ENCODE measurements at places on chromosomes 2 and 18.

DNA sequence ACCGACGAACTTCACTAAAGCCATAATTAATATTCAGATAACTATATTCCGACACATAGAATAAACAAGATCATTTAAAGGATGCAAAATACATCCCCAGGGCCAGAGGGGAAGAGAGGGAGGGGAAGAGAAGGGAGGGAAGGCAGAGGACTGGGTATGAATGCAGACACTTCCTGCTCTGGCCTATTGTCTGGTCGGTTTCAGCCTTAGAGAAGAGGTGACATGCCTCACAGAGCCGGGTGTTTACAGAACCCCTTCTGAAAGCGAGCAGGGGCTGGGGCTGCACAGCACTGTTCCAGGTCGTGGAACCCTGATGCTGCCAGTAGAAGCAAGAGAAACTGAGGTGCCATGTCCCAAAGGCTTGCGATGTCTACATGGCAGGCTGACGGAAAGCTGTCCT is 31.0 kb downstream of the CELF4 start:
- no peak for DNase-seq

DNA sequence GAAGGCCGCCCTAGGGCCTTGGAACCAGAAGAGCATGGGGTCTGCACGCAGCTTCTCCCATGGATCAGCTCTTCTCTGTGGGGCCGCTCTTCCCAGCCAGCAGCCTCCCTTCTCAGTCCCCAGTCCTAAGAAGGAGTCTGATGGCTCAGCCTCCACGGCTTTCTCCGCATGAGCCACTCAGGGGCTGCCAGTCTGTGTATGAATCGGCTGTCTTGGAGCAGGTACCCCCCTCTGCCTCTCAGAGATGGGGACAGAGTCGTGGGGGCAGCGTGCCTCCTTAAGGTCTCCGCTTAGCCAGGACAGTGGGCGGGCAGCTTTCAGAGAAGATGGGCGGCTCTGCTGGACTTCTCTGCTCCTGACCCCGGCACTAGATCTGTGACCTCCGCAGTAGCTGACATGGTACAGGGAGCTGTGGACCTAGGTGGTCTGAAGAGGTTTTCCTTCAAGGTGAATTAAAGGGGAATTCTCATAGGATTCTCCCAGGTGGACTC is 21.6 kb downstream of the INPP5D start:
- DNase-seq, result no peak

DNA sequence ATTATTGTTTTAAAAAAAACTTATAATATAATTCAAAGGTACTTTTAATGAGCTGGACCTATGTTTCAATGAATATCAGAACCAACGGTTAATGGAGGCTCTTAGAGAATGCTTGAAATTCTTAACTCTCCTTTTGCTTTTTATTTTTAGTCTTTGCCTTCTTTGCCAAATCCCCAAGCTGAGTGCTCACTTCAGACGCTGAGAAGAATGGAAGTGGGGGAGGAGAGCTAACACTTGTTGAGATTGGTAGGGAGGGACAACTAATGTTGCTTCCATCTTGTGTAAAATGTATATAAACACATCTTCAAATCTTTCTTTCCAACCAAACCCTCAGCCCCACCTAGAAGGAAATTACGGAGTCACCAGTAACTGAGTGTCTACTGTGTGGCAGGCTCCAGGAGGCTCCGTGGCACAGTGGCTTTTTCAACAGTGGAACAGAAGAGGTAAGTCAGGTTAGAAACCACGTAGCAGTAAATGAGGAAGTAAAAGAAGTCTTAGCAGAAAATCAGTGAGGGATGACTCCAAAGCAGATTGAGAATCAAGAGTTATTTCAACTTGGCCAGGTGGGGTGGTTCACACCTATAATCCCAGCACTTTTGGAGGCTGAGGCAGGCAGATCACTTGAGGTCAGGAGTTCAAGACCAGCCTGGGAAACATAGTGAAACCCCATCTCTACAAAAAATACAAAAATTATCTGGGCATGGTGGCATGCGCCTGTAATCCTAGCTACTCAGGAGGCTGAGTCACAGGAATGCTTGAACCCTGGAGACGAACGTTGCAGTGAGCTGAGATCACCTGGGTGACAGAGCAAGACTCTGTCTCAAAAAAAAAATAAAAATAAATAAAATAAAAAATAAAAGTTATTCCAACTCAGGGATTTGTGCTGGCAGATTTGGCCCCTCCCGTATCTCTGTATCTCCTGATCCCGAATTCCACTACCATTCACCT is 45.0 kb upstream of the CREB1 start:
- no peak for DNase-seq

DNA sequence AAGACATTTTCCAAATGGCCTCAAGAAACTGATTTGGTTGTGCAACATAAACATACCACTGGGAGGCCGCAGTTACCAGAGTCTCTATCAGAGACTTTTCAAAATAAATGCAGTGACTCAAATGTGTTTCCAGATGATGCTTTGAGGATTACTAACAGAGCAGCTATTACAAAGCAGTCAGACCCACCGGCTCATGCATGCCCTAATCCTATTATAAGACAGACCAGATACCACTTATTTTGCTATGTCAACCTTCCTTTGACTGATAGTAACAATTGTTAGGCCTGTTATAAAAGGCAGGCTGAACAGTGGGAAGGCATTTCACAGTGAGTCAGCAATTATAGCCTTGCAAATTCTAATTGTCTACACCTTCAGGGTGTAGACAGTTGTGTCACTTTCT is 217.7 kb downstream of the LRRTM1 start:
- DNase-seq, result no peak

DNA sequence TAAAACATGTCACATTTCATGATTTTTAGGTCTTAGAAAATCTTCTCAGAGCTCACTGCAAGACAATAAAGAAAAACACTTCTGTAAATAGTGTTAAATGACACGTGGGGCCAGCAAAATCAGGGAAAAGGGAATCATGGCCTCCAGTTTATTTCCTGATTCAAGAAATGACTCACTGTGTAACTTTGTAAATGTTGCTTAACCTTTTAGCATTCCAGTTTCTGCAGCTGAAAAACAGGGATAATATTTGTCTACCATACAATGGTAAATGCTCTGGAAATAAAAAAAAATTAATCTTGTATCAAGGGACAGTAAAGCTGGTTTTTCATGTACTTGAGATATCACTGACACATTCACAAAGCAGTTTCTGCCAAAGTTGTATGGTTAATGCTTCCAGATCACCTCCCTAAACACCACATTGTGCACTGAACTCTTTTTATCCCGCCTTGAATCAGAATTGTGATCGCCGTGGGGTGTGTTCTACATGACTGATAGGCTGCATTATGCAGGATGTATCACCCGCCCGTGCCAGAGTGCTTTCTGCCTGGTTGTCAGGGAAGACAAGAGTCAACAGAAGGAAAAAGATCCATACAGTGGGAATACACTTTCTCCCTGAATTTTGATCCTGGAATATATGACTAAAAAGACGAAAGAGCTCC is 238.8 kb downstream of the IKZF2 start:
- no peak for DNase-seq

DNA sequence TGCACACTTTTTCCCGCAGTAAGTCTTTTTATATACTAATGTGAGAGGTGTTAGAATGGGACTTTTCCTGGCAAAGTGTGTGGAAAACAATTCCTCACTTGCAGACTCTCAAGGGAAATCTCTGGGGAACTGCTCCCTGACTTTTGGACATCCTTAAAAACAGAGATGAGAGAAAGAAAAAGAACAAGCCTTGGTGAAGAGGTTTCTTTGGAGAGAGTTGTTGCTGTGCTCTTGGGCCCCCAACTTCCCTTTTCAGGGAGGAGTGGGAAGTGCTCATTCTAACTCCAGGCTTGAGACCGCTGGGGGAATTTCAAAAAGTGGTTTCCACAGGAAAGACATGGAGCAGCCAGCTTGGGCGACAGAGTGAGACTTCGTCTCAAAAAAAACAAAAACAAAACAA is 142.6 kb upstream of the SPRED2 start:
- no peak for DNase-seq

- DNase-seq, result no peak
Measured at GRCh38 chr18:64747803-64748202, 598.9 kb upstream of the LINC00305 start.

DNA sequence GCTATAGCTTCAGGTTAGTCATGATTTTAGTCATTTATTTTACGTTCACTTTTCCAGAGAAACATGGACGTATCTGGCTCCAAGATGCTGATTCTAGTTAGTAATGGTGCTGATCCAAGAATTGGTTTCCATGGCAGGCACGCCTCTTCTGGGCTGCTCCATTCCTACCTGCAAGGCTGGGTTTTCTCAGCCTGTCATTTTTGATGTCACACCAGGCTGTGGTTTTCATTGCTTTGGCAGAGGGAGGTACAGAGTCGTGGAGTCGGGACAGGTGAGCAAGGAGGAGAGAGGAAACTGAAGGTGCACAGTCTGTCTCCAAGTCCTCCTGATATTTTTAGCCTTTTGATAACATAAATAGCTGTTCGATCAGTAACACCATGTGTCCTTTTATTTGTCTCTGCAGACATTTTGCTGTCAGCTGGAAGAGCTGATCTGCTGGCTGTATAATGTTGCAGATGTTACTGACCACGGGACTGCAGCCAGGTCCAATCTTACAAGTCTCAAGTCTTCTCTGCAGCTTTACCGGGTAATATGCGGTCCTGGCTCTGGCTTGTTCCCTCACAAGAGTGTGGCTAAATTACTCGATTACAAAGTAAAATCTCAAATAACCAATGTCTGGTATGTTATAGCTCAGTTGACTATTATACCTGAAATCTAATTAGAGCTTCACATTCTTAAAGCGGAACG is 17.8 kb downstream of the CEP68 start:
- DNase-seq, result no peak

DNA sequence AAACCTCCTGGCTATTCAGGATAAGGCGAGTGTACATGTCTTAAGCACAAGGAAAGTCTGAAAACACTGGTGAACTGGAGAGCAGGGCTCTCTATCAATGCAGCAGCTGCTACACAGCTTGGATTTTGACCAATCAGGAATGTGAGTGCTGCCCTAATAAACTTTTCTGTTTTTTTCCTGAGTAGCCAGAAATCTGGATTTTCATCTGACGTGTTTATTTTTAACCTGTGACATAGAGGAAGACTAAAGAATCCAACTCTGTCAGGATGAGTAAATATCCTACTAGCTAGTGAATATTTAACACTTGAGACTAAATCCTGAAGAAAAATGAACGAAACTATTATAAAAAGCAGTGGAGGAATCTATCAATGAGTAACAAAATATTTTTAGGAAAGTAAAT is 1638.9 kb downstream of the LRP1B start:
- DNase-seq, result no peak

DNA sequence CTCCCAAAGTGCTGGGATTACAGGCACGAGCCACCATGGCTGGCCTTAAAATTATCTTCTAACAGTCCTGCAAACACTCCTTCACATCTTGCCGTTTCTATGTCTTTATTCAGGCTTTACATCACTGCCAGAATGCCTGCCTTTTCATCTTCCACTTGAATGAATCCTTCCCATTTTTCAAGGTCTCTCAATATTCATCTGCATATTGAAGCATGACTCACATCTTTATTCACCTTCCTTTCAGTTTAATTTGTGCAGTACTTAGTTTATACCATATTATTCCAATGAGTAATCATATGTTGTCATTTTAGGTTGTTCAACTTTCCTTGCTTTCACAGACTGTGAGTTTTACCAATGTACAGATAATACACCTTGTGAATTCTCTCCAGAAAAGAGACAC is 510.1 kb upstream of the PIK3C3 start:
- no peak for DNase-seq

GRCh38 chr2:136324966-136325365 is 207.0 kb upstream of the CXCR4 start:
- no peak for DNase-seq

- DNase-seq, result no peak
Measured at GRCh38 chr2:197345846-197346370, 35.3 kb upstream of the ANKRD44 start.

GRCh38 chr2:179081954-179082353 is 32.0 kb upstream of the CCDC141 start:
- no peak for DNase-seq

- no peak for DNase-seq
Measured at GRCh38 chr2:121118951-121119350, 166.1 kb downstream of the TFCP2L1 start.

- no peak for DNase-seq
Measured at GRCh38 chr2:196987649-196988364, 61.3 kb upstream of the PGAP1 start.

GRCh38 chr2:112634153-112634873 is 11.4 kb upstream of the SLC20A1 start:
- DNase-seq, result no peak

DNA sequence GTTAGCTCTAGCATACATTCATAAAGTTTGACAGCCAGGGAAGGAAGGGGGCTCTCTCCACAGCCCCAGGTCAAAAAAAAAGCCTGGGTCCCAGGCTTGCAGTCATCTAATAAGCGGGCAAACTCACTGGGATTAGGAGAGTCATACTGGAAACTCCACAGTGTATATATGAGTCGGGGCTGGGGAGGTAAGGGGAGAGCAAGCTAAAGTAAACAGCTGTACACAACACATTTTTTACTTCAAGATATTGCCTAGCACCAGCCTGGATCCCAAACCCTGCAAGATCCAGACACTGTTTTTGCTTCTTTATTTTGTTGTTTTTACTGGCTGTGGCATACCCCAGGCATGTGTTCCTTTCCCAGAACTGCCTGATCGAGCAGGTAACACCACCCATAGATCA is 291.3 kb upstream of the TANK start:
- no peak for DNase-seq

DNA sequence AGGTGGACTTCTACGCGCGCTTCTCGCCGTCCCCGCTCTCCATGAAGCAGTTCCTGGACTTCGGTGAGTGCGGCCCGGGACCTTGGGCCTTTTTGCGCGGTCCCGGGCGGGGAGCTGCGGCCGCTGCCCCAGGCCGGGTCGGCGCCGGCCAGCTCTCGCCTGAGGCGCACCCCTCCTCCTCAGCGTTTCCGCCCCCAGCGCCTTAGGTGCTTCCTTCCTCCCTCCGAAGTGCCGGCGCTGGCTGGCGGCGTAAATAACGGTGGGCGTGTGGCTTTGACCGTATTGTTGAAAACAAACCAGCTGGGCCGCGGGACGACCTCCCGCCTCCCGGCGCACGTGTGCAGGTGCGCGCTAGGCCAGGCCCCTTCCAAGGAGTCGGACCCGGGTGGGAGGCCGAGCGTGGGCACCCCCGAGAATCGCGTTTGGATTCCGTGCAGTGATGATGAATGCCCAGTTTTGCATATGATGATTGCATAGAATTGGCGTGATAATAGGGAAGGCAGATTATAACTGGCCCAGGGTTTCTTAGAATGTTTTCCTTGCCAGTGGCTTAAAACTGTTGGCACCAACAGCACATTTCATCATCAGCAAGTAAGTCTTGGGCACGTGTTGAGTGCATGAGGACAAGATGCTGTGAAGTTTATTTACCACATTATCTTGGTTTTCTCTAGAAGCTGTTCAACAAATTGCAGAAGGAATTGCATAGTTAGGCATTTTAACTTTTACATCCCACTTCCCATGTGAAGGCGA is 569 bp downstream of the PDK1 start:
- peak; percentile 77 for DNase-seq

DNA sequence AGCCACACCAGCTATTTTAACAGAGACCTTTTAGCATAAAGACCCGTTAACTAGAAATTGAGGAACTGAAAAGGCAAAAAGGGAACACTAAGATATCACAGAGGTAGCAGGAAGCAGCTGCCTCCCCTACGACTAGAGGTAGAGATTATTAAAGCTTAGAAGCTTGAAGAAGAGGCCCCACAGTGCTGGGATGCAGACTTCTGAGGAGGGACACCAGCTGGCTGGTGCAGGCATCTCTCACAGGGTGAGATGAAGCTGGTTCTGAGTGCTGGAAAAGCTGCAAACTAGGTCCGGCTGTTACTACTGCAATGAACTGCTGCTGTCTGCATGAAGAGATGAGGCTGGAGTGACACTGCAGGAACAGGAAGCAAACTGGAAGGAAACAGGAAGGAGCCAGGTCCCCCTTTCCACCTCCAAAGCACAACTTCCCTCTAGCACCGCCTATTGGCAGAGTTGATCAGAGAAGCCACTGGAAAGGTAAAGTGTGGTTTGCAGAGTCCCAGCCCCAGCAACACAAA is 61.2 kb upstream of the MRPS9 start:
- DNase-seq, result no peak

All from NT2/D1 (cell line).